Anterior cingulate cortex (tissue), 58 donors: ENCODE measurements at places on chromosomes 2 and 18.

DNA sequence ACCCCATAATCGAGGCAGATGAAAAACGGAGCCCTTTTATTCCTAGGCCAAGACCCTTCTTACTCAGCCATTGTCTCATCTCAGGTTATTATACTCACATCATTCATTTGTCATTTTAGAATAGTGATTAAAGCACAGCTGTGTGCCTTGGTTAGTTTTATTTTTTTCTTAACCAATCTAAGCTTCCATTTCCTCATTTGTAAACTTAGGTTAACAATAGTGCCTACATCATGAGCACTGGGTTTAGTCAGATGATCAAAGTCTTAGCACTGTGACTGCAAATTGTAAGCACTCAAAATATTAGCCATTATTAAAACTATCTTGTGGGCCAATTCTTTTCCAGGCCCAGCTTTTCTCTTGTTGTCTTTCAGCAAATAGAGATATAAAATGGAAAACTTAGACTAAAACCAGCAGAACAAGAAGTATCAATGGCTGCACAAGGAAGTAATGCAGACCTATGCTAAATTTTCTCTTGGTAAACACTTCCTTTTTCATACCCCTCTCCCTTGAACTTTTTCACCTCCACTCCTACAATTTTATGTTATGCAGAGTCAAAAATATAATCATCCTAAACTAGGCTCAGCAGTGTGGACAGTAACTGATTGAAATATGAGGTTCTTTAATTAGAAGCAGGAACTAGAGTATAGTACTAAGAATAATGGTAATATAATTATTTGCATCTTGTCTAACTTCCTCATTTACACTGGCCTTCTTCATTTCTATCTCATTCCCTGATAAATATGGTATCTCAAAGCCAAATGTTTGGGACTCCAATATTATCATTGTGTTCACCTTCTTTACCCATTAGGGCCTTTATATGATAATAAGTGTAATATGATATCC, 21.5 kb upstream of the GALNT3 start:
- DNase-seq: no peak

DNA sequence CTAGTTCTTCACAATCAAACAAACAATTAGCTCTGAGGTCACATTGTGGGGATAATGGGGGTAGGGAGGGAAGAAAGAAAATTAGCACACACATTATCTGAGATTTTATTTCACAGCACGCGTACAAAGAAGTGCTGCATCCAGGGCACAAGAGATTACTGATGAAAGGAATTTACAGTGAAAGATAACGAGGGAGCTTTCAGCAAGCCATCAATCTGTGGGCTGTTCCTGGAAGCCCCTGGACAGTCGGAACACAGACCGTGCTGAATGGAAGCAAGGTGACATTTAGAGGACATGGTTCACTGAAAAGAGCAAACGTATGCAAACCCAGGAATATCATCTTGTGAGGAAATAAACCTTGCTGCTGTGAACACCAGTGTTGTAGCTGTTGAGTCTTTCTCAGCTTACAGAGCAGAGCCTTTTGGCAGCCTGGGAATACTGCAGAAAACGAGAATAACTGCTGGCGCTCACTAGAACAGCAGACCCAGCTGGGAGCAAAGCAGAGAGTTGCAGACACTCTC, 63.2 kb downstream of the SCG2 start:
- DNase-seq: no peak

GRCh38 chr2:208006337-208006736, 19.0 kb downstream of the PLEKHM3 start:
- DNase-seq: no peak

DNA sequence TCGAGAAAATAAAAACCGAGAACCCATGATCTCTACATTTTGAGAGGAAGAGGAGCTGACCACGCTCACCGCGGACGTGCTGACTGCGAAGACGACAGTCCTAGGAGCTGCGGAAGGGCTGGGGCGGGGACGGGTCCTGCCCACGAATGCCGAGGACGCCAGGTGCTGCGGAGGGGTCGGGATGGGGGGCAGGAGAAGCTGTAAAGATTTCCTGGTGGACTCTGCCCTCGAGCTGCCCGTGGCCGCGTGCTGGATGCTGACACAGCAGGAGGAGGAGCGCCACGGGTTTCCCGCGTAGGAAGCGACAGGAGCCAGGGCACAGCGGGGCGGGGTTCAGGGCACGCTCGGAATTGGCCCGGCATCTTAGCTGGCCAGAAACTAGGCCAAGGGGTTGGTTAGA, 22.2 kb downstream of the ZSCAN30 start:
- DNase-seq: no peak

DNA sequence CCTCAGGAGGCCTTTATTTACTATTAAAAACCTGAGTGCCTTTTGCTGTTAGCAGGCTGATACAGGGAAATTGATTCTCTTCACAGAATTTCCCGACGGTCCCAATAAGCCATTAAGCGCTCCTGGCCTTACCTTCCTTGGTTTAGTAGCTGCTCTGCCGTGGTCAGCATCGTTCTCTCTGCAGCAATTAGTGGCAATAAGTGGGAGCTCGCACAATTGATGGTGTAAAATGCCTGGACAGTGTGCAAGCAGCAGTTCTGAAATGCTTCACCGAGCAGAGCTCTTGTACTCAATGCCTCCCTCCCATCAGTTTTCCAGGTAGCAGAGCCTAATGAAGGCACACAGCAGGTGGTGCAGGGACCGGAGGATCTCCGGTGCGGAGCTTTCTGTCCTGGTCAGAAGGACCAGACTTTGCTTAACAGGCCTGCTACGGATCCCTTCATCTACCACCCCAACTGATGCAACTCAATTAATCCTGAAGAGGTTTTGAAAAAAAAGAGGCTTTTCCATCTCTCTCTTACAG, 1.1 kb upstream of the LINC00305 start:
- no peak for DNase-seq

DNA sequence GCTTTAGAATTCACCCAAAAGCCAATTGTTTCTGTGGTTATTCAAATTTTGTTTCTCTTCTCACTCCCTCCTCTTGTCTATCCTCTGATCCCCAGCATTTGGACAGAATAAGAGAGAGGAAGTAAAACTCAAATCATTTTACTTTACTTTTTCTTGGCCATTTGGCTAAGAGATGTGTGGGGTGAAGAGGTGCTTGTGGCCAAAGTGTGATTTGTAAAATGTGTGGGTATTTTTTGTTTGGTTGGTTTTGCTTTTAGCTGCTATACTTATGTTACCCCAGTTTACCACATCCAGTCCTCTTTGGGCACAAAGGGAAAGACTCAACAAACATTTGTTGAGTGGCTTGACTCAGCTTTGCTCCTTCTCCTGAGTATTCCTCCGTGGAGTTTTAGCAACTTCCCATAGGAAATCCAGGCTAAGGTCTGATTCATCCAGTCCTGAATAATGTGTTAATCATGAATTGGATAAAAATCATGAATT, 109.1 kb upstream of the CYP1B1 start:
- DNase-seq: no peak
